ENCODE measurements at places on chromosomes 12 and 14.

DNA sequence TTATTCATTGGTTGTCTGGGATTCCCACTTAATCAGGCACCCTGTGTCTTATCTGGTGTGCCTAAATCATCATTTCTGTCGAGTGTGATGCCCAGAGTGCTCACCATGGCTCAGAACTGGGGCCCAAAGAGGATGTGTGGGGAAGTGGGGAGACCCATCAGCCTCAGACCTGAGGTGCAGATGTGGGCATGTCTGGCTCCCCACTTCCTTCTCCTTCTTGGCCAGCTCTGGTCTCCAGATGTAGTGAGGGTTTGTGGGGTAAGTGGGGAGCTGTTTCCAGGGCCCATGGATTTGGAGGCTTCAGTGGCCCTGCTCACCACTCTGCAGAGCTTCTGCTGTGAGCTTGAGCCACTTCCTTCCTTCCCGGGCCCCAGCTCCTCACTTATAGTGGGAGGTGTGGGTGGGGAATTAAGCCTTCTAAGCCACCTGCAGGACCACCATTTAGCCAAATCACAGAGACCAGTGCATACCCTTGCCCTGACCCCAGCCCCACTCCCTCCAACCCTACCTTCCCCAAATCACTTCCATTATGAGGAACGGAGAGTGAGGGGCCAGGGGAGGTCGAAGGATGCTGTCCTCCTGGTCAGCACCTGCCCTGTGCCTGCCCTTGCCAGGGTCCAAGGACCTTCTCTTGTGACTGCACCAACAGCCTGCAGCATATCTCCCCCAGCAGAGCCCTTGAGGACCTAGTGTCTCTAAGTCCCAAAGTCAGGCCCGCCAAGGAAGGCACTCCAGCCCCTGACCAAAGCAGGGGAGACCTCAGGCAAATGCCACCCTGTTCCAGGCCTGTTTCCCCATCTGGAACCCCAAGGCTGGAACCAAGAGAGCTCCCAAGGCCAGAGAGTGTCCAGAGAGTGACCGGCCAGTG lies 278.2 kb upstream of the RTL1 start:
- DNase-seq: no peak

DNA sequence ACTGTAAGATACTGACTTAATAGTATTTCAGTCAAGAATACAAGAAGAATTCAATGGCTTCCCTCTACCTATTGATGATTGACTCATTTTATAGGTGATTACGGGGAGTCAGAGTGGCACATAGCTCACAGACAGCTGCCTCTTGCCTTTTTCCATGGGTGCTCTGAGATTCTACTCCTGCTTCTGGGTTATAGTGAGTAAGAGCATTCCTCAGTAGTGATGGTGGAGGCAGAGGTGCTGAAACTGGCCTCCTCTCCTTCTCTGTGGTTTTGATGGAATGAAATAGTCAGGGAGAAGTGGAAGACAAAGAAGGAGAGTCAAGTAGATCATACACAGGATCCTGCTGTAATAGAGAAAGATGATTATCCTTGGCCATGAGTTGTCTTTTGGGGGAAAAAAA lies 438.2 kb upstream of the FAR2 start:
- DNase-seq: no peak

DNA sequence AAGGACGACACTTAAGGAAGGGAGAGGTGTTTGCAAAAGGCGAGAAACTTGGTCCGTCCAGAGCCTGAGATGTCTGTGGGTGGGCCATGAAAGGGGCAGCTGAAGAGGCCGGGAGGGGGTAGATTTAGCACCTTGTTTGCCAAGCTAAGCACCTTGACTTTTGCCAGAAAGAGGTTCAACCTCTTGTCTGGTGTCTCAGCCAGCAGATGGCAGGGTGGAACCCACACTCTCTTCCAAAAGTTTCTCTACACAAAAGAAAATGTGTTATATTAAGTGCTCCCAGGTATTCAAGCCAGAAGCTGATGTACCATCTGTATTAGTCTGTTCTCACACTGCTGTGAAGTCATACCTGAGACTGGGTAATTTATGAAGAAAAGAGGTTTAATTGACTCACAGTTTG lies 69.9 kb downstream of the SUDS3 start:
- no peak for DNase-seq

DNA sequence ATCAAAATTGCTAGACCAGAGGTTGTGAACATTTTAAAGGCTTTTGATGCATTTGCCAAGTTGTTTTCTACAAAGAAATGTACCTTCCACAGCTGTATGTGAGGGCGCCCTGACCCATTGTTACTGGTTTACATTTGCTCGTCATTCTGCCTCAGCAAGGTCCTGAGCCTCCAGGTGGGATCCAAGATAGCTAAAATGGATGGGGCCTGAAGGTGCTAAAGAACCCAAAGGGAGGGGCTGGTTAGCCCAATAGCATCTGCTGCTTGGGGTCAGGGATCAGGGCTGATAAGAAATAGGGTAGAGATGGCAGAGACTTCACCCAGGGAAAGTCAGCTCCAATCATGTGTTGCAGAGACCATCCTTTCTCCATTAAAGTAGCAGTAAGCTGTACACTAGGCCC lies 43.1 kb downstream of the GALNT16 start:
- no peak for DNase-seq

- no peak for DNase-seq
Measured at GRCh38 chr12:101891462-101891971, 14.1 kb downstream of the DRAM1 start.

DNA sequence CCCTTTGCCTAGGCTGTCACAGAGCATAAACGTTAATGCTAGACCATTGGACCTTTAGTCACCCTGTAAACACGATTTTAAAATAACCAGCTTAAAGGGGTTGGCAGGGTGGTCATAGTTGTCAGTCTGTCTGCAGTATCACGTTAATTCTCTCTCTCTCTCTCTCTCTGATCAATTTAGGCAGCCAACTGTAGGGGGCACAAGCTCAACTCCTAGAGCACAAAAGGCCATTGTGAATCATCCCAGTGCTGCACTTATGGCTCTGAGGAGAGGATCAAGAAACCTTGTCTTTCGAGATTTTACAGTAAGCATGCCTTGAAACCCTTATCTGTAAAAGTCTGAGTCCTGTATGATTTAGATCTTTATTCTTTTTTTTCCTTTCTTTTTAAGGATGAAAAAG lies 97.1 kb downstream of the SCAF11 start:
- DNase-seq: no peak

DNA sequence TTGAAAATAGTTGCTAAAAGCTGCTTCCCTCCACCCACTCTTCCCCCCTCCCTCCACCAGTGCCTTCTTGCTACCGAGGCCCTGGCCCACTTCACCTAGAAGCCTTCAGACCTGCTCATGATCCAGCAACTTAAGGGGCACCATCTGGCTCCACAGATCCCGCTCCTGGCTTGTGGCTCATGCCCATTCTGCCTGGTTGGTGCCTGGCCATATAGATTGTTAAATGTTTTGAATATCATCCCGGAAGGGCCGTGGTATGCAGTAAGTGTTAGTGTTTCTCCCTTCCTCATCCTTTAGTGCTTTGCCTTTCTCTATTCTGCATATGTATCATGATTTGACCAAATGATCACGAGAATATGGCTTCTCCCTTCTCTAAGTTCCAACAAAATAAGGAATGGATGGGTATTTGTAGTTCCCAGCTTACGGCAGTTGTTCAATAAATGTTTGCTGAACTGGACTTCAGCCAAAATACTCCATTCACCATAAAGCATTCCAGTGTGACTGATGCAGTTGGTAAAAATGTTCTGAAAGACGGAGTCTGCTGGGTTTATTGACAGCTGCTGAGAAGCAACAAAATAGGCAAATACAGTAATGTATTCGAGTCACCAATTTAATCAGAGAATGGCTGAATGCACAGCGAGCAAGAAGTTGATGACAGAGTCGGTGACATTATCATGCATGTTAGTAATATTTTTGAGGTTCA lies 30.7 kb downstream of the GRIP1 start:
- no peak for DNase-seq

- no peak for DNase-seq
Measured at GRCh38 chr12:15650399-15651128, 138.6 kb downstream of the EPS8 start.

Data from activated T-cell treated with anti-CD3 and anti-CD28 coated beads, Interleukin-2, amount 50 U/mL, for 1 hour (primary cell).